ENCODE measurements at places on chromosomes 5 and 9. TPM values are rescaled to one million over a fixed set of nuclear protein-coding genes. Genes with fewer than 3 reads are reported as not detected.

DNA sequence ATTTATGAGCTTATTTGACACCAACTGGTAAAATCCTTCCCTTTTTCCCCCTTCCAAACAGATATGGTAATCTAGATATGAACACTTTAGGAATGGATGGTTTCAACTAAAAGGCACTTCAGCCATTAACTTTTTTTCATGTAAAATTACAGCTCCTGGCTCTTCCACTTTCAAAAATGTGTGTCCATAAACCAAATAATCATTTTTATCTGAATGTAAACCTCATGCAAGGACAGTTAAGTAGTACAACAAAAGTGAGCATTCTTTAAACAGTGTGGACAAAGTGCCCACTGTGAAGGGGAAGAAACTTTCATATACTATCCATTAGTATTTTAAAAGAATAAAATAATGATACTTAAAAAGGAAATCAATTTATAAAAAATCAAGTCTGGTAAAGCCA, 17.2 kb downstream of the RAB14 start:
- H3K4me3 ChIP-seq, result no peak overlapping the region
- H3K27me3 ChIP-seq, result no peaks in the 10 kb centered on the region
- H3K27ac ChIP-seq, result no peak overlapping the region
- no peak for DNase-seq

GRCh38 chr9:70816316-70816715, 305.1 kb downstream of the TRPM3 start:
- DNase-seq, result no peak
- H3K4me3 ChIP-seq, result no peak overlapping the region
- no peak overlapping the region for H3K27ac ChIP-seq
- H3K4me1 ChIP-seq, result no peaks in the 10 kb centered on the region
- no peaks in the 10 kb centered on the region for H3K27me3 ChIP-seq

- no peaks in the 10 kb centered on the region for H3K27me3 ChIP-seq
- no peak for DNase-seq
- no peaks in the 10 kb centered on the region for H3K4me1 ChIP-seq
- H3K27ac ChIP-seq, result no peak overlapping the region
- H3K4me3 ChIP-seq, result no peak overlapping the region
- H3K36me3 ChIP-seq, result no peaks in the 10 kb centered on the region
These were observed 133.4 kb upstream of the SPEF2 start for GRCh38 chr5:35484241-35484640.

DNA sequence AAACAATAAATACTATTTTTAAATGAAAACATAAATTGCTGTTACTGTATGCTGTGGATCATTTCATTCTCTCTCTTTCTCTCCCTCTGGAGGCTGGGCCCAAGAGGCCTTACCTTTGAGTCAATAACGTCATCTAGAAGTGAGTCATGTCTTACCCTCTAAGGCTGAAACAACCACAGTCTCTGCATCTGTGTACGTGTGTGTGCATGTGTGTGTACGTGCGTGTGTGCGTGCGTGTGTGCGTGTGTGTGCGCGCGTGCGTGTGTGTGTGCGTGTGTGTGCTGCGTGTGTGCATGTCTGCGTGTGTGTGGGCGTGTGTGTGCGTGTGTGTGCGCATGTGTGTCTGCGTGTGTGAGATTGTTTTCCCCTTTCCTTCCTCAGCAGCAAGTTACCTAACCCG, 13.6 kb upstream of the IL17B start:
- no peak overlapping the region for H3K27ac ChIP-seq
- H3K4me1 ChIP-seq, result peaks cover 5% of the 10 kb centered on the region

GRCh38 chr9:7570107-7570720, 229.4 kb downstream of the DMAC1 start:
- H3K27ac ChIP-seq, result no peak overlapping the region
- H3K27me3 ChIP-seq, result no peaks in the 10 kb centered on the region
- DNase-seq, result peak; percentile 57
- H3K36me3 ChIP-seq, result no peaks in the 10 kb centered on the region
- H3K4me1 ChIP-seq, result no peaks in the 10 kb centered on the region
- H3K4me3 ChIP-seq, result no peak overlapping the region

DNA sequence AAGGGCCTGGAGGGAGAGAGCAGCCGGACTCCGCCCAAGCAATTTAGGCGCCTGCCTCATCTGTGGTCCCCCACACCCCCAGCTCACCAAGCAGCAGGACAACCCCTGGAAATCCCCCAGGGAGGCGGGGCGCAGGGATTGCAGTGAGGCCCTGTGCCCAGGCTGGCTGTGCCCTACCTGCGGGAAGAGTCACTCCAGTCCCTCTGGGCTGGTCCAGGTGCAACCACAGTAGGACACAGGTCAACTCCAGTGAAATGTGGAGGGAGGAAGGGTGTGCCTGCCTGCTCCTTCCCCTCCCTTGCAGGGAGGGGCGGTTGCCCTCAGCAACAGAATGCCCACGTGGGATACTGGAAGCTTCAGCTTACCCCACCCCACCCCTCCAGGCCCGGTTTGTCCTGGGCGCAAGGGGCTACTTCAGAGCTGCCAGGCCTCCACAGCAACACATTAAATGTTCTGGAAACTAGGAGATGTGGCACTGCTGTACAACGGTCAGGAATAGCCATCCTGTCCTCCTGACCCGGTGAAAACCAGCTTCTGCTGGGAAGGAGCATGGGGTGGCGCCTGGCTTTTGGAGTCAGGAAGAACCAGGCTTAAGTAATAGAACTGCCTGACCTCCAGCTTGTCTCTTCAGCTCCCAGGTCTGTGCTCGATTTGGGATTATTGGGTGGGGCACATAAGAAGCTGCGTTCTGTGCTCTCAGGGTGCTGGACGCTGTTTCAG, 22.5 kb downstream of the ABO start:
- no peaks in the 10 kb centered on the region for H3K36me3 ChIP-seq
- H3K27ac ChIP-seq, result no peak overlapping the region
- H3K4me3 ChIP-seq, result no peak overlapping the region
- no peak for DNase-seq
- H3K4me1 ChIP-seq, result no peaks in the 10 kb centered on the region

DNA sequence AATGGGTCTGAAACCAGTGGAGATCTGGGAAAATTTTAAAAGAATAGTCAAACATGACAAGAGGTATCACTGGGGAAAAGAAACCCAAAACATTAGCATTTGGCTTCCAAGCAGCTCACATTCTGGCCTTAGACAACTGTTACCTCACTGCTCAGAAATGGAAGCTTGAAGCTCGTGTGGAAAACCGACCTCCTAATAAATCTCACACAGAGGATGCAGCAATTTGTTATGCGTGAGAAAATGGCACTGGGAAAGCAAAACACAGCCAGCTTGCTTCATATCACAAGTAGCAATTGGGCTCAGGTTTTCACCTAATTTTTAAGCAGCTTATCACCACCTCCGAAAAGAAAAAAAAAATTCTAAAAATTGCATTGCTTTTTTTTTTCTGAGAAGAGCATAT, 103.3 kb upstream of the TAS2R1 start:
- H3K36me3 ChIP-seq, result no peaks in the 10 kb centered on the region
- no peaks in the 10 kb centered on the region for H3K27me3 ChIP-seq
- H3K27ac ChIP-seq, result no peak overlapping the region
- H3K4me3 ChIP-seq, result no peak overlapping the region
- peak; percentile 4 for DNase-seq

- no peaks in the 10 kb centered on the region for H3K27me3 ChIP-seq
- peaks cover 3% of the 10 kb centered on the region for H3K4me1 ChIP-seq
- H3K36me3 ChIP-seq, result no peaks in the 10 kb centered on the region
- DNase-seq, result no peak
These were observed 26.4 kb downstream of the ARHGEF28 start for GRCh38 chr5:73652391-73652790.

DNA sequence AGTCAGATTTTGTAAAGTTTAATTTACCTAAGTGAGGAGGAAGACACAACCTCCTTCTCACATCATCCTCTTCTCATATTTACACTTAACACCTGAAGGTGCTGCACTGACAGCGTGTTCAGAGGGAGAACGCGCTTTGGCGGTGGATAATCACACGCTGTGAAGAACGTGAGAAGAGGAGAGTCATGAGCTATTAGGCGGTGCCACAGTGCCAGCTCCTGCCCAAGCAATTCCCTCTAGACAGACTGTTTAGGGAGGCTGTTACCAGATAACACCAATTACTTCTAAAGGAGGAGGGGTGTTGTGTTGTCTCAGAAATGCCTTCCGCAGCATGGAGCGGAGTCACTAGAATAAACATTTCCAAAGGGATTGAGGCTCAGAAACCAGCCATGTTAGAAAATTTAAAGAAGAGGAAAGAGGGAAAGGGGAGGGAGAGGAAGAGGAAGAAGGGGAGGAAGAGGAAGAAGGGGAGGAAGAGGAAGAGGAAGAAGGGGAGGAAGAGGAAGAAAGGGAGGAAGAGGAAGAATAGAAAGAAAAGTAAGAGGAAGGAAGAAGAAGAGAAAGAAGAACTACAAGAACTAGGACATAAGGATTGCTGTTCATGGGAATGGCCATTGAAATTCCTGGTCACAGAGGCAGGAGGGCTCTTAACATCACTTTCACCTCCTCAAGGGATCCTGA, 37.3 kb upstream of the WWC1 start:
- no peaks in the 10 kb centered on the region for H3K4me1 ChIP-seq
- no peaks in the 10 kb centered on the region for H3K36me3 ChIP-seq
- no peaks in the 10 kb centered on the region for H3K27me3 ChIP-seq
- no peak for DNase-seq
- H3K4me3 ChIP-seq, result no peak overlapping the region
- H3K27ac ChIP-seq, result no peak overlapping the region

- H3K4me3 ChIP-seq, result no peak overlapping the region
- no peaks in the 10 kb centered on the region for H3K36me3 ChIP-seq
- no peaks in the 10 kb centered on the region for H3K4me1 ChIP-seq
These were observed 20.9 kb downstream of the MORN5 start for GRCh38 chr9:122180633-122181032.

DNA sequence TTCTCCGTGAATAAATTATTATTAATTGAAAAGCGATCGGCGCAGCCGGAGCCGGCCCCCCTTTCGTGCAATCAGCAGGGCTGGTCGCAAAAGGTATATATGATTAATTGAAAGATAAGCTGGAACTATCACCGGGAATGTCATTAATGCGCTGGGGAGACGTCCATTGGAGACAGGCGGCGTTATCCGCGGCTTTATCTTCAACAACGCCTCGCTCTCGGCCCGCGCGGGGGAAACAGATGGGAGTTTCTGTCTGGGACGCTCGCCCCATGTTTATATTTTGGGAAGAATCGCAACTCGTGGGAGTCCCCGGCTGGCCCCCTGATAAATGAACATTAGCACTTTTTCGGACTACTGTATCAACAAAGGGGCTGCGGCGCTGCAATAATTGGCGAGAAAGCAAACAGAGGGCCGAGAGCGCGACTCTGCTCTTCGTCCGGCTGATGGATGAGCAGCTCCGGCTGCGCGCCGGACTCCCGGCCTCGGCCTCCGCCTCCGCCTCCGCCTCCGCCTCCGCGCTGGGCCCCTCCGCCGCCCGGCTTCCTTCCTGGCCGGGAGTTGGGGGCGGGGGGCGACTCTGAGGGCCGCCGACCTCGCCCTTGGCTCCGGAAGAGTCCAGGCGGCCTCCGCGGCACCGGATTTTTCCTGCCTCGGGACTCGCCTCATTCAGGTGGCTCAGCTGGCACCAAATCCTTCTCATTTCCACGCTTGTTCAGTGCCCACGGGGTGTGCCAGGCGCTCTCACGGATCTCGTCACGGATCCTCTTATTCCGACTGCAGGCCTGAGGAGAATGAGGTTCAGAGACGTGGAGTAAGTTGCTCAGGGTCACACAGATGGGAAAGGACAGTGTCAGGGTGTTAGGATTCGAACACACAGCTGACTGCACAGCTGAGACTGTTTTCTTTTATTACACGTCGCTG, 3.6 kb upstream of the NKX2-5 start:
- H3K36me3 ChIP-seq, result no peaks in the 10 kb centered on the region
- no peaks in the 10 kb centered on the region for H3K4me1 ChIP-seq
- no peak overlapping the region for H3K27ac ChIP-seq
- peaks cover 84% of the 10 kb centered on the region for H3K27me3 ChIP-seq

DNA sequence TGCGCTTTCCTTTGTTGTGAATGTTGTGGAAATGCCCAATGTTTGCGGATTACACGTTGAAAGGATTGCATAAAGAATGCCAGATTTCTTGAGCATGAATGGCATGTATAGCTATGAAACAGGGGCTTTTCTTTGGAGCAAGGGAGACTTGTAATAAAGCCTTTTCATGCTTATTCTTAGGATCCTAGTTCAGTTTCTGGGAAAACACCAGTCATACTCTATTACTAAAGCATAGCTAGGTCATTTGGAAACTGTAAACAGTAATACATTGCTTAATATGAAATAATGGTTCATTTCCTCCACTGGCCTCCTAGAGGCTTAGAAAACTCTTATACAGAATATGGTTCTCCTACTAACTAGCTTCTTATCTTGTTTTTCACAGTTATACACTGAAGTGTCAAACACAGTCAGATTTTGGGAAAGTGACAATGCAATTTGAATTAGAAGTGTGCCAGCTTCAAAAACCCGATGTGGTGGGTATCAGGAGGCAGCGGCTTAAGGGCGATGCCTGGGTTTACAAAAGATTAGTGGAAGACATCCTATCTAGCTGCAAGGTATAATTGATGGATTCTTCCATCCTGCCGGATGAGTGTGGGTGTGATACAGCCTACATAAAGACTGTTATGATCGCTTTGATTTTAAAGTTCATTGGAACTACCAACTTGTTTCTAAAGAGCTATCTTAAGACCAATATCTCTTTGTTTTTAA, 104.2 kb downstream of the MELK start:
- no peak overlapping the region for H3K27ac ChIP-seq
- H3K27me3 ChIP-seq, result no peaks in the 10 kb centered on the region
- H3K4me3 ChIP-seq, result no peak overlapping the region
- no peaks in the 10 kb centered on the region for H3K4me1 ChIP-seq
- no peaks in the 10 kb centered on the region for H3K36me3 ChIP-seq

DNA sequence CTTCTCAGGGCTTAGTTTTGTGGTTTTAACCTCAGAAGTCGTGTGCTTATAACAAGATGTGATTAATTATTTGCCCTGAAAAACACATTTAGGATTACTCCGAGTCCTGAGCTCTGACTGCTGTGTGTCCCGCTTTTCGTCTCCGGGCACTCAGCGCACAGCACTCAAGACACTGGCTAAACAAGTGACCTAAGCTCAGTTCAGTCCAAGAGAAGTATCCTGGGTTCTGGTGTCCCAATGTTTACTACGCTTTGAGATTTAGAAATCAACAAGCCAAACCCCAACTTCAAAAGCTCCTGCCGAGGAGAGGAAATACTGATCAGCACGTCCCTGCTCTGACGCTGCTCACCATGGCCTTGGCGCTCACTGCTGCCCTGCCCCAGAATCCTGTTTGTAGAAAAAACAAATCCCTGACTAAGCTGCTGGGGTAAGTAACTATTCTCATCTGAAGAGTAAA, 53.2 kb downstream of the IPPK start:
- peak overlapping the region; percentile 24 for H3K27ac ChIP-seq
- peaks cover 19% of the 10 kb centered on the region for H3K36me3 ChIP-seq
- peaks cover 20% of the 10 kb centered on the region for H3K4me1 ChIP-seq
- DNase-seq, result peak; percentile 59

GRCh38 chr9:113772121-113772810, 103.8 kb upstream of the ZNF618 start:
- peak; percentile 75 for DNase-seq
- H3K4me1 ChIP-seq, result no peaks in the 10 kb centered on the region
- H3K27ac ChIP-seq, result no peak overlapping the region

- H3K27me3 ChIP-seq, result no peaks in the 10 kb centered on the region
- no peaks in the 10 kb centered on the region for H3K4me1 ChIP-seq
- no peaks in the 10 kb centered on the region for H3K36me3 ChIP-seq
- no peak overlapping the region for H3K4me3 ChIP-seq
These were observed 100.7 kb downstream of the CWC27 start for GRCh38 chr5:64869419-64869818.

PCDHA13 gene
- total RNA-seq, result under 0.01 TPM

BTNL3 gene
- total RNA-seq, result not detected

FGF1 gene
- total RNA-seq, result 0.77 TPM

SKP2 gene
- total RNA-seq, result 11.0 TPM

SMARCA2 gene
- 52.1 TPM for total RNA-seq

PCDHGA1 gene
- 1.8 TPM for total RNA-seq

ANKRD34B gene
- total RNA-seq, result not detected

SYK gene
- total RNA-seq, result not detected

SOHLH1 gene
- not detected for total RNA-seq

C5orf22 gene
- 20.0 TPM for total RNA-seq

FOXD1 gene
- 0.77 TPM for total RNA-seq

TLX3 gene
- not detected for total RNA-seq

PCDHB3 gene
- total RNA-seq, result 0.77 TPM
